ENCODE measurements at places on chromosomes 16 and 17.

DNA sequence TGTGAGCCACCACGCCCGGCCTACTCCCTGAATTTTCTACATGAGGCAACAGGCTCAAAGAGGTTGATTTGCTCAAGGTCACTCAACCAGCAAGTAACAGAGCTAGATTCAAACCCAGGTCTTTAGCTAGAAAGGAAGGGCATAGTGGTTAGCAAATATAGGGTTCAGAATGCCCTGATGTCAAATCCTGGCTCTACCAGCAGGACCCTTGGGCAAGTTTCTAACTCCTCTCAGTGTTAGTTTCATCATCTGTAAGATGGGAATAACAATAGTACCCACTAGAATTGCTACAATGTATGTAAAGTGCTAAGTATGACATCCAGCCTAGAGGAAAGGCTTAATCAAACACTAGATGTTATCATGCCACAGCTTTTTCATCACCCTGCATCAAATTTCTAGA lies 19.1 kb upstream of the CYB5B start:
- no peak for DNase-seq

GRCh38 chr17:63855185-63855584 lies 12.7 kb upstream of the SMARCD2 start:
- DNase-seq: no peak

DNA sequence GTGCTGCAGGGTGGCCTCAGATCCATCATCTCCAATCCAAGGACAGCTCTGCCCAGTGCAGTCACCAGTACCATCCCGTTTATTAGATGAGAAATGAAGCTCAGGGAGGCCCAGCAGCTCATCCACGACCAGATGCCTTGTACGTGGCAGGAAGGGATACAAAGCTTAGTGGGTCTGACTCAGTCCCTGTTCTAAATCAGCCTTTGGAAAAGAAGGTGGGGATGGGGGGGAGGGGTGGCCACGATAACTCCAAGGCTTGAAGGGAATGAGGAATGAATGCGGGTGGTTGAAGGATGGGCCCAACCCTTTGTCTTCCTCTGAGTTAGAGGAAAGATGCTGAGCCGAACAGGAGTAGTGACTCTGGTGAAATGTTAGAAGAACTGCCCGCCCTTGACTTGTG lies 25.8 kb downstream of the LLGL2 start:
- no peak for DNase-seq

- no peak for DNase-seq
Observed at GRCh38 chr16:84190731-84191388, at the start of gene ADAD2. Gene ADAD2, plus strand, starts transcription at chr16:84191157. Its CDS starts 74 bp downstream, at chr16:84191231.

GRCh38 chr16:27495191-27495590 lies 54.5 kb downstream of the GTF3C1 start:
- DNase-seq: peak; percentile 64

GRCh38 chr16:56841659-56842058 lies 23.3 kb upstream of the SLC12A3 start:
- DNase-seq: no peak

- peak; percentile 79 for DNase-seq
Observed at GRCh38 chr17:81429821-81430551, 34.7 kb downstream of the BAHCC1 start.

GRCh38 chr16:83227336-83227735 lies 580.4 kb upstream of the HSBP1 start:
- DNase-seq: no peak

DNA sequence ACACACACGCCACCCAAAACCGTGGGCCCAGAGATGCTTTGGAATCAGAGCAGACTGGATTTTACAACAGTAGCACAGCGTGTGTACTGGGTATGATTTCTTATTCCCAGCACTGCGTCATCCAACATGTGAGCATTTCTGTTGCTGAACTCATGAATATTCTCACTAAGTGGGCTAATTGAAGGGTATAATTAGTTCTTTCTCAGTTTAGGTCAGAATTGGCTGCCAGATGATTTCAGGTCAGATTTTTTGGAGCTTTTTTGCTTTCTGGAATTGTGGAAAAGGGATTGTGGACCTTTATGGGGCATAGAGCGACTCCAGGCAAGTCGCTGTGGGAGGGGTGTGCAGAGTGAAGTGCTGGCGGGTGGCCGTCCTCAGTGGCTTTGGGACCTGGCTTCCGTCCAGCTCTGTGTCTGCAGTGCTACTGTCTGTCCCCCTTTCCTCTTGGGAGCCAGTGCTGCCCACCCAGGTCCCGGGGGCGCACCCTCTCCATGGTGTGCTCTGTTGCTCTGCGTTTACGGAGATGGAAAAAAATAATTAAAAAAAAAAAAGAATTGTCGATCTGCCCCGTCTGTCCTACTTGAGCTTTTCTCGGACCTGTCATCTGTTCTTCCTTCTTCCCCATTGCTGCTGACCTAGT lies 25.0 kb downstream of the FOXK2 start:
- no peak for DNase-seq

GRCh38 chr16:67939507-67940445 lies 3.1 kb upstream of the PSMB10 start:
- DNase-seq: no peak

- no peak for DNase-seq
Observed at GRCh38 chr16:49806446-49806845, 49.5 kb downstream of the ZNF423 start.

DNA sequence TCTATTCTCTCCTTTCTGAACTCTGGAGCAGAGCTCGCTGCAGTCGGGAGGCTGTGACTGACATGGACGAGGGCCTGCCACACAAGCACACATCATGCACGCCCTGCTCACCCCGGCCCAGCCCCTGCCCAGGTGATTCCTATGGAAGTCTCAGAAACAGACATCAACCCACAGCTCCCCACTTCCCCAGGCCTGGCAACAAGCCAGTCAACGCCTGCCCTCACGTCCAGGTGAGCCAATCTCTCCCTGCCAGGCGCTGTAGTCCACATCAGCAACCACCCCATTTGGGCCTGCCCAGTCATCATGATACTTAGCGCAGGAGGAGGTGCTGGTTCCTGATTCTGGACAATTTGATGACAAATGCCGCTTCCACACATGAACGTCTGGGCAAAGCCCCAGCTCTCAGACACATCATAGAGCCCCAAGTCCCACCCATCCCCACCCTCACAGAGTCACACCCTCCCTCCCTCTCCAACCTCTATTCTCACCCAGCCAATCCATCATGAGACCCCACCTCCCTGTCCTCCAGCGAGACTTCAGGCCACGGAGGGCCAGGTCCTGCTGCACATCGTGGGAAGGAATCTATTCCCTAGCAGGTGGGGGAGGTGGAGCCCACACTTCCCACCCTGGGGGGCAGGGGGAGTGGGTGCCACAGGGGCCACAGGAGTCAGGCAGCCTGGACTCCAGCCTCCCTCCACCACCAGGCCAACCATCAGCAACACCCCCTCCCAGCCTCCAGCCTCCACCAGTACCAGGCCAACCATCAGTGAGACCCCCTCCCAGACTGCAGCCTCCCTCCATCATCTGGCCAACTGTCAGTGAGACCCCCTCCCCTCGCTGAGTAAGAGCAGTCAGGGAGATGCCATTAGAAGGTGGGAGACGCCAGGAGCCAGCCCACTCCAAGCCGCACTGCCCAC lies 33.7 kb upstream of the GSG1L start:
- DNase-seq: no peak

DNA sequence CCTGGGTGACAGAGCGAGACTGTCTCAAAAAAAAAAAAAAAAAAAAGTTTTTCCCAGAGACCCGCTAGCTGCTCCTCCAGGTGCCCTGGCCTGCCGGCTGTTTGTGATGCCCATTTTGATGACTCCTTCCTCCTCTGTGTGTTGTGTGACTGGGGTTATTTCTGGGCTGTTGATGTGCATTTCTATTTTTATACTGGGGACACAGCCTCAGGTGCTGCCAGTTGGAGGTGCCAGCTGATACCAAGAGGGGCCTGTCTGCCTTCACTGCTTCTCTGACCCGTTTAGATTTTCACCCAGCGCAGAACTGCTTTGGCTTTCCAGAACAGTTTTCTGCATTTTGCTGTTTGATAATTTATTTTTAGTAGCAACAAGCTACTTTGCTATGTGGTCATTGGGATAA lies 6.7 kb downstream of the PLA2G15 start:
- no peak for DNase-seq

- DNase-seq: peak; percentile 74
Observed at GRCh38 chr17:1931844-1932579, 93.1 kb downstream of the RTN4RL1 start.

- peak; percentile 59 for DNase-seq
Observed at GRCh38 chr17:72122010-72122764, 1.4 kb downstream of the SOX9 start.

GRCh38 chr17:42050393-42051012 lies at the start of gene C17orf113:
Gene C17orf113, minus strand, starts transcription at chr17:42050601. Its CDS starts 7,225 bp downstream, at chr17:42043376.
- peak; percentile 73 for DNase-seq

DNA sequence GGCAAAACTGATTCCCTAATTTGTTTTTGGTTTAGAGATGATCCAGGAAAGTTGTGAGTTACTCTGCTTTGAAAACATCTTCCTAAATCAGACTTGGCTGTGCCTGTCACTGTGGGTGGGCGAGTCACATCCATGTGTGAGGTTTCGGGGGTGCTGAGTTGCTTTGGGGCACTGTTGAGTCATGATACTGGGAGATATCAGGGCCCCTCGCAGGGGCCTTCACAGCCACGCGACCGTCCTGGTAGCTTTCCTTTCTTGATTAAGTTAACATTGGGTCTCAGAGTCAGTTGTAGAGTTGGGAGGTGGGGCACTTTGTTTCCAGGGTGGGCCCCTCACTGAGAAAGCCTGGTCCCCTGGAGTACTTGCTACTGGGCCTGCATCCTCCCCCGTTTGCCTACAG lies 58.3 kb upstream of the LGALS9 start:
- no peak for DNase-seq

- DNase-seq: no peak
Observed at GRCh38 chr16:75261590-75262078, 10.2 kb upstream of the BCAR1 start.

DNA sequence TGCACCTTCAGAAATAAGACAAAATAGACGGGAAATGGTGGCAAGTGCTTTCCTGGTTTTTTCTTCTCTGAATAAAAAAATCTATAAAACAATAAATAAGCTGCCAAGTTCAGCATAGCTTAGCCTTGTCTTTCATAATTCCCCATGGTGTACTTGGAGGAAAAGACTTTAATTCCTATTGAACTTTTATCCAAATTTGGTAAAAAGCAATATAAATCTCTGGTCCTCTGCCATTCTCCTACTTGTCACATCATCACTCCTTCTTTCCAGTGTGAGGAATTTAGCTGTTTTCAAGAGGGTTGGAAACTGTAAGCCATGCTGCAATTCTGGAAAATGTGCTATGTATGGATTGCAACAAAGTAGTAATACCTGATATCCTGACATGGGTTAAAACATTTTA lies 551.8 kb upstream of the KIF2B start:
- DNase-seq: no peak

GRCh38 chr17:47714773-47715396 lies 18.2 kb upstream of the TBX21 start:
- DNase-seq: no peak

- DNase-seq: no peak
Observed at GRCh38 chr17:43856141-43856540, 9.2 kb downstream of the CD300LG start.

DNA sequence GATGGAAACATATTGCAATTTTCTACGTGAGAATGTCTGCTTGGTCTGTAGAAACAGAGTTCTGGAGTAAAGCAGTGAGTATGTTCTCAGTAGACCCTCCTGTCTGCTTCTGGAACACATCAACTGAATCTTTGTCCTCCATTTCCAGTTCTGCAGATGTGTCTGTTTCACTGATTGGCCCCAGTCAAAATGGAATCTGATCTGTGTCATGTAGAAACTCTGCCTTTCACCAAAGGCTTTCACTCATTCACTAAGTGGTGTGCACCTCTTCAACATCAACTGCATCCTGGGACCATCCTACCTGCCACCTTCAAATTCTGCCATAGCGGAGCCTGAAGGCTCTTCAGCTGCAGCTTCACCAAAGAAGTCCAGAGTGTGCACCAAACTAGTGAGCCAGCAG lies 2.8 kb upstream of the ZNF267 start:
- no peak for DNase-seq

GRCh38 chr16:17812771-17813170 lies 342.0 kb upstream of the XYLT1 start:
- DNase-seq: no peak

- DNase-seq: no peak
Observed at GRCh38 chr17:42691021-42691545, 8.8 kb downstream of the CNTNAP1 start.

DNA sequence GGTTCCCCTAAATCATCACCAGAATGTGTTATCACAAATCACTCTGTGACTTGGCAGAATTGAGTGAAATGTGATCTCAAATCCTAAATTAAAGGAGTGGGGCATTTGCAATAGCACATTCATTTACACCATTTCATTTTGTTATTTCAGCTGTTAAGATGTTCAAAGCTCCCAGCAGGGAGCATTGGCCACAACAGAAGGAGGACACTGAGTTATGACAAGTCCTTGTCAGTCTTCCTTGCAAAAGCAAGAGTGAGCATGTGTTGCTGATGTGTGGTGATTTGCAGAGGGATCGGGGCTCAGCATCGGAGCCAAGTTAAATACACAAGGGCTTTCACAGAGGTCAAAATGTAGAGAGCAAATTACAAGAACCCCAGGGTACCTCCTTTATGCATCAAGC lies 372.2 kb upstream of the CDH5 start:
- DNase-seq: no peak

DNA sequence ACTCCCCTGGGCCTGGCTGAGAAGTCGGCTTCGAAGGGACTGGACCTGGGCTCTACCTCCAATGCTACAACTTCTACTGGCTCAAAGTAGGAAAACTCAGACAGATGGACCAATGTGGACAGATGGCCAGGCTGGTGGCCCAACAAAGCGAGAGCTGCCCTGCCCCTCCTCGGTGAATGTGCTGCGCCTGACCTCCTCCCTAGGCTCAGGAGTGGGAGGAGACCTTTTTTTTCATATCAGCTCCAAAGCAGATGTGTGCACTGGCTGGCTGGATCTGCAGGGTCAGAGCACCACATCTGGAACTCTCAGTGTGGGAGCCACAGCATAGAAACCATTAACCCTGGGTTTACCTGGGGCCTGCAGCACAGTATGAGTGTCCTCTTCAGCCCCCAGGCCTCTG lies 20.8 kb downstream of the ATP6V0D1 start:
- DNase-seq: no peak

Data from right forelimb (tissue), 1 donor.